Psoas muscle (tissue), 8 donors: ENCODE measurements at places on chromosomes 1 and 21.
A peak's percentile ranks its signal among the peaks of the same experiment; 100 is the strongest.

DNA sequence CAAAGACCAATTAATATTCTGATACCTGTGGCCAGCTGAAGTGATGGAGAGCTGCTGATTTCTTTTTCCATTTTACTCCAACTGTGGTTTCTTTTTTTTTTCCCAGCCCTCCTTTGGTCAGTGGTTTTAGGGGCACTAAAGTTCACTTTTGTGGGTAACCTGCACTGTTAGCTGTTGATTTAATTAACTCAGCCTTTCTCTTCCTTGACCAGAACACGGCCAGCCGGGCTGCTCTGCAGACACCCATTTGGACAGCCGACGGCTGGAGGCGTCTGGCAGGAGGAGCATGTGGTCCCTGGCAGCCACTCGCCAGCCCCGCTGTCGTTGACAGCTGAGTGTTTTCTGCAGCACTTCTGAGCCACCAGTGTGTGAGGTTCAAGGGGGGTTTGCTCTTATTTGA lies 136.2 kb upstream of the RUNX3 start:
- no peak overlapping the region for H3K27ac ChIP-seq
- no peak for DNase-seq
- no peaks in the 10 kb centered on the region for H3K36me3 ChIP-seq
- no peaks in the 10 kb centered on the region for H3K4me1 ChIP-seq
- no peak overlapping the region for H3K4me3 ChIP-seq

DNA sequence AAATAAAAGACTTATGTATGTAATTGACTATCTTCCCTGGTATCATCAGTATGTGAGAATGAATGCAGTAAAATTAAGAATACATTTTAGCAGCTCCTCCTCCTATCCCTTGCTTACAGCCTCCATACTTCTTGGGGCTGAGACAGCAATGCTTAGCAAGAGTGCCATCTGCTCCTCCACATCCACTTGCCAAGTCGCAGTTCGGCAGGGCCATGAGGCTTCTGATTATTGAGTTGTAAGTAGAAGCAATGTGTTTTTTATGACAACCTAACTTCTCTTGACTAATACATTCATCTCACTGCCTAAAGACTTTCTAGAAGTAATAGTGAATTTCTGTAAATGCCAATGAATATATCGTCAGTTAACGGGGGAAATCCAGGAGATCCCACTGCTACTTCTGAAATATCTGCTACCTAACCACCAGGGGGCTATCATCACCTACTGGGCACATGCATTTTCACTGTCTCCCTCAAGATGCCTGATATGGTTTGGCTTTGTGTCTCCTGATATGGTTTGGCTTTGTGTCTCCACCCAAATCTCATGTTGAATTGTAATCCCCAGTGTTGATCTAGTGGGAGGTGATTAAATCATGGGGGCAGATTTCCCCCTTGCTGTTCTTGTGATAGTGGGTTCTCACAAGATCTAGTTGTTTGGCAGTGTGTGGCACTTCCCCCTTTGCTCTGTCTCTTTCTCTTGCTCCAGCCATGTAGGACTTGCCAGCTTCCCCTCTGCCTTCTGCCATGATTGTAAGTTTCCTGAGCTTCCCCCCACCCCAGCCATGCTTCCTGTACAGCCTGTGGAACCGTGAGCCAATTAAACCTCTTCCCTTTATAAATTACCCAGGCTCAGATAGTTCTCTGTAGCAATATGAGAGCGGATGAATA lies 59.6 kb downstream of the EXTL2 start:
- no peak overlapping the region for H3K4me3 ChIP-seq
- H3K27me3 ChIP-seq: no peaks in the 10 kb centered on the region
- no peaks in the 10 kb centered on the region for H3K4me1 ChIP-seq
- no peak for DNase-seq

- peaks cover 20% of the 10 kb centered on the region for H3K4me1 ChIP-seq
- no peaks in the 10 kb centered on the region for H3K36me3 ChIP-seq
- peak; percentile 46 for DNase-seq
Observed at GRCh38 chr1:86788300-86789206, 84.2 kb downstream of the SH3GLB1 start.

- no peak overlapping the region for H3K27ac ChIP-seq
- no peaks in the 10 kb centered on the region for H3K27me3 ChIP-seq
- no peak overlapping the region for H3K4me3 ChIP-seq
- no peaks in the 10 kb centered on the region for H3K4me1 ChIP-seq
Observed at GRCh38 chr1:158286487-158286886, 3.2 kb upstream of the CD1C start.

- no peaks in the 10 kb centered on the region for H3K36me3 ChIP-seq
- H3K27ac ChIP-seq: peak within 1 kb of the TSS; percentile 97
- no peaks in the 10 kb centered on the region for H3K27me3 ChIP-seq
- peak within 1 kb of the TSS; percentile 93 for H3K4me3 ChIP-seq
- peaks cover 13% of the 10 kb centered on the region for H3K4me1 ChIP-seq
Observed at GRCh38 chr21:15729674-15730483, at the start of gene USP25. TSS of gene USP25 (plus strand) at chr21:15729982. CDS start at chr21:15730394, 412 bp downstream.

GRCh38 chr1:237562242-237562823 lies 328.4 kb downstream of the ZP4 start:
- H3K36me3 ChIP-seq: no peaks in the 10 kb centered on the region
- no peaks in the 10 kb centered on the region for H3K27me3 ChIP-seq
- H3K4me1 ChIP-seq: no peaks in the 10 kb centered on the region

- H3K4me3 ChIP-seq: no peak overlapping the region
- no peaks in the 10 kb centered on the region for H3K36me3 ChIP-seq
- H3K27me3 ChIP-seq: peaks cover 55% of the 10 kb centered on the region
- no peaks in the 10 kb centered on the region for H3K4me1 ChIP-seq
- no peak overlapping the region for H3K27ac ChIP-seq
Observed at GRCh38 chr1:18062185-18062584, 45.4 kb upstream of the IGSF21 start.

DNA sequence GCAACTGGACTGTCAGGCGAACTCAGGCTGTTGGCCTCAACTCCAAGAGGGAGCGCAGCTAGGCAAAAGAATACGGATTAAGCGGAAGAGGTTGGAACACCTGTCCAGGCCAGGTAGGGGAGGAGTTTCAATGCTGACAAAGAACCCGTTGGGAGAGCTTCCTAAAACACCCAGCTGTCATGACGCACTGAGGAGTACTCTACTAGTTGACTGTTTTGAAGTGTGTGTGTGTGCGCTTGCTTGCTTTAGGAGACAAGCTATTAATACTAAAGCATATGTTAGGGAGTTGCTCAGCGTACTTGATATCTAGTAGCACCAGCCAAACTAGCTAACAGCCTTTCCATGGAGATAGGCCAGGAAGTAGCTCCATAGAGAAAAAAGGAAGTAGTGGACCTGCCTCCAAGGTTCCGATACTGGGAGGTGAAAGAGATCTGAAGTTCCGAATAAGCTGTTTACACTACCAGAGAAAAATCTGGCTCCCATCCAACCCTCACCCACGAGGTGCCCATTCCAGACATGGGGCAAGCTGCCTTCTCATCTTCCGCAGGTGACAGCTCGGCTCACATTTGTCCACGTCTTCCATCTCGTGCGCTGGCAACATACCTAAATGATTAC lies 974 bp upstream of the FNBP1L start:
- peak; percentile 68 for DNase-seq
- H3K4me1 ChIP-seq: peaks cover 8% of the 10 kb centered on the region
- H3K36me3 ChIP-seq: no peaks in the 10 kb centered on the region
- H3K27me3 ChIP-seq: no peaks in the 10 kb centered on the region
- peak overlapping the region; percentile 95 for H3K4me3 ChIP-seq
- H3K27ac ChIP-seq: peak overlapping the region; percentile 87

- no peaks in the 10 kb centered on the region for H3K4me1 ChIP-seq
- no peaks in the 10 kb centered on the region for H3K27me3 ChIP-seq
- H3K4me3 ChIP-seq: no peak overlapping the region
- H3K36me3 ChIP-seq: no peaks in the 10 kb centered on the region
- DNase-seq: no peak
Observed at GRCh38 chr1:51168936-51169335, 66.9 kb downstream of the C1orf185 start.

GRCh38 chr1:173862769-173863223 lies 5.0 kb downstream of the GAS5 start:
- H3K27ac ChIP-seq: no peak overlapping the region
- H3K4me1 ChIP-seq: peaks cover 18% of the 10 kb centered on the region
- H3K4me3 ChIP-seq: no peak overlapping the region
- no peaks in the 10 kb centered on the region for H3K27me3 ChIP-seq

DNA sequence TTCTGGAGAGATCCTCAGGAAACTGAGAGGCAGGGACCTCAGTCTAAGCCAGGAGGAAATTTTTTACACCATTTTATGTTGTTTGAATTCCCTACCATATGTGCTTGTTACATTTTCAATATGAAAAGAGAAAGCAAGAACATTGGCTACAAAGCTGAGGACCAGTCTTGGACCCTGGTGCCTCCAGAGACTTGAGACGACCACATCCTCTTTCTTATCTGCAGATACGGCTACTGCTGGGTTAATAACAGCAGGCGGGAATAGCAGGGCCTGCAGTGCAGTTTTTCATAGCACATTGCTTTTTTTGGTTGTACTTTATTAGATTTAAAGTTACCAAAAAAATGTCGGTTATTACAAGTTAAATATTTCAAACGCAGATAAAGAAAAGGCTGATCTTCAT lies 3.9 kb downstream of the KDM4A start:
- no peak overlapping the region for H3K27ac ChIP-seq
- no peak for DNase-seq

GRCh38 chr1:114758256-114758832 lies 560 bp upstream of the CSDE1 start:
- no peaks in the 10 kb centered on the region for H3K36me3 ChIP-seq
- no peak for DNase-seq
- no peaks in the 10 kb centered on the region for H3K27me3 ChIP-seq
- peak overlapping the region; percentile 84 for H3K4me3 ChIP-seq
- peak overlapping the region; percentile 100 for H3K27ac ChIP-seq

DNA sequence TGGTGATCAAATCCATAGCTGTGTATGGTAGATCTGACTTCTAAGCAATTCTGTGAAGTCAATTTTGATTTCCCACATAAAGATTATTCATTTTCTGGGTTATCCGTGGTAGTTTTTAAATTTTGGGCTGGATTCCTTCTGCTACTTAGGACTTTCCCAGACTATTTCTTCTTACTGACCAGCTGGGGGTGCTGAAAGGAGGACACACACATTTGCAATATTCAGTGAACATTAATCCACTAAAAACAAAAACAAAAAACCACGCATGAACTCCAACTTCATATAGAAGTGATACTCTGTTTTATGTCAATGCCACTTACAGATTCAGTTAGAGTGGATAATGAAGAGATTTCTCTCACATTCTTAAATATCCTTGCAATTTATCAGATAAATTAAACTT lies 105.4 kb downstream of the KCTD3 start:
- no peak overlapping the region for H3K27ac ChIP-seq
- H3K27me3 ChIP-seq: no peaks in the 10 kb centered on the region
- no peaks in the 10 kb centered on the region for H3K36me3 ChIP-seq
- no peaks in the 10 kb centered on the region for H3K4me1 ChIP-seq
- no peak for DNase-seq
- H3K4me3 ChIP-seq: no peak overlapping the region

DNA sequence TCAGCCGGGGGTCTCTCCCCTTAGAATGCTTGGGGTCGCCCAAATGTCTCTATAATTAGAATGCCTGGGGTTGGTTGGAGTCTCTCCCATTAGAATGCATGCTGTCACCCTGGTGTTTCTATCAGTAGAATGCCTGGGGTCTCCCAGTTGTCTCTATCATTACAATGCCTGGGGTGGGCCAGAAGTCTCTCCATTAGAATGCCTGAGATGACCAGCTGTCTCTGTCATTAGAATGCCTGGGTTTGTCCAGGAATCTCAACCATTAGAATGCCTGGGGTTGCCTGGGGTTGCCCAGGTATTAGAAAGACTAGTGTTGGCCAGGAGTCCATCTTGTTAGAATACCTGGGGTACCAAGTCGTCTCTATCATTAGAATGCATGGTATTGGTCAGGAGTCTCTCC lies 51.6 kb downstream of the RNF187 start:
- no peak for DNase-seq

DNA sequence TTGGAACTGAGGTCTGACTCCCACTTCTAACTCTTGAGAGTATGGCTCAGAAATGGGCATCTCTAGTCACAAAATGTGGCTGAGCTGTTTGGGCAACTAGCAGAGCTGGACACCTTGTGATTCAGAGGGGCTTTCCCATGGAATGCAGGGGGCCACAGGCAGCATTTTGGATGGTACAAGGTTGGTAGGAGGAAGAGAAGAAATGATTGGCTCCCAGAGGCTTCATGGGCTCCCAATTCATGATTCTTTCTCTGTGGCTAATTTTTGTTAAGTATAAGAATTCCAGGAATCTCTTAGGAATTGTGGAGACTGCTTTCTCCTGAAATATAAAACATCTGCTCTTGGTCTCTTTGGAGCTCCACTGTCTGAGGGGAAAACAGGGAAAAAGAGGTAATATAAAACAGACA lies 49.7 kb downstream of the PBX1 start:
- no peak for DNase-seq
- peaks cover 54% of the 10 kb centered on the region for H3K4me1 ChIP-seq
- no peaks in the 10 kb centered on the region for H3K36me3 ChIP-seq
- H3K4me3 ChIP-seq: no peak overlapping the region

DNA sequence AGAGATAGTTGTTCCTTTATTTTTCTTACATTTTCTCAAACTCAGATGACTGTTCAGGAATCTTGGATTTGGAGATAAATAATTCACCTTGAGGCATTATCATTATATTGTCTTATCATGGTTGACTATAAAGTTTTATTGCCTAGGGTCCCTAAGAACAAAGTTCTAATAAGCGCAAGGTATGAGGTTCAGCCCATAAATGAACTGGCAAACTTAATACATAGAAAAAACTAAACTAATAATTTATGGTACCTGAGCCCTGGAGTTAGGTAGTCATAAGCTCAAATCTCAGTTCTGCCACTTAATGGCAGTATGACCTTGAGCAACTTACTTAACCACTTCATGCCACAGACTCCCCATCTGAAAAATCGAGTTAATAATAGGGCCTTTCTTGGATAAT lies 334.0 kb upstream of the PBX1 start:
- H3K4me1 ChIP-seq: no peaks in the 10 kb centered on the region
- H3K27me3 ChIP-seq: no peaks in the 10 kb centered on the region
- DNase-seq: no peak
- no peak overlapping the region for H3K27ac ChIP-seq
- H3K4me3 ChIP-seq: no peak overlapping the region
- H3K36me3 ChIP-seq: no peaks in the 10 kb centered on the region

GRCh38 chr21:20570824-20571232 lies 427.4 kb upstream of the NCAM2 start:
- no peaks in the 10 kb centered on the region for H3K27me3 ChIP-seq
- DNase-seq: no peak
- no peak overlapping the region for H3K4me3 ChIP-seq
- no peak overlapping the region for H3K27ac ChIP-seq
